ENCODE measurements at places on chromosomes 1 and 21. TPM values are rescaled to one million over a fixed set of nuclear protein-coding genes. Genes with fewer than 3 reads are reported as not detected.

DNA sequence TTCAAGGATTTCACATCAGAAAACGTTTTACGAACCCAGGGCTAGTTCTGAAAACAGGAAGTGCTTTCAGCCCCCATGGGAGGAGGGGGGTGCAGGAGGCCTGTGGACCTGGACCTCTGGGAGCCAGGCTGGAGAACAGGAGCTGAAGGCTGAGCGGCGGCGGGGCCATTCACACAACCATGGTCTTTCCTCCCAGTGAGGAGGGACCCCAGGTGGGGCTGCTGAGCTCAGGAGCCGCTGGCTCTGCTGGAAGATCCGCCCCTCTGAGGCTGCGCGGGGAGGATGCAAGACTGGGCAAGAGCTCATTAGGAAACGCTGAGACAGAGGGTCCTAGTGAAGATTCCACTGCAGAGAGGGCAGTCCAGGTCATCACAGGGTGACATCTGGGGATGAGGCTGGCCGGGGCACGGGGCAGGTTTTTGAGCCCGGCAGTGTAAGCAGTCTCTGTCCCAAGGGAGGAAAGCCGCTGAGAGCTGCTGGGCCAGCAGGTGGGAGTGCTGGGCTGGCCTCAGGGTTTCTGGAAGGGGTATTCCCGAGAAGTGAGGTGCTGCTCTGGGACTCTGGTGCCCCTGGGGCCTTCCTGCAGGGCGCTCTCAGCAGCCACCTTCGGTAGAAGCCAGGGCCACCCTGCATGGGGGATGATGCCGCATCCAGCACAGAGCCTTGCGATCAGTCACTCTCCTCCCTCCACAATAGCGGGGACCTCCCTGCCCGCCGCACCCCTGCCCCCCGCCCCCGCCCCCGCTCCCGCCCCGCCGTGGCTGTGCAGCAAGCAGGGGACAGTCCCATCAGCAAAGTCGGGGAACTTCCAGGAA, 7.5 kb downstream of the MX2 start:
- ATAC-seq = peak; percentile 3

DNA sequence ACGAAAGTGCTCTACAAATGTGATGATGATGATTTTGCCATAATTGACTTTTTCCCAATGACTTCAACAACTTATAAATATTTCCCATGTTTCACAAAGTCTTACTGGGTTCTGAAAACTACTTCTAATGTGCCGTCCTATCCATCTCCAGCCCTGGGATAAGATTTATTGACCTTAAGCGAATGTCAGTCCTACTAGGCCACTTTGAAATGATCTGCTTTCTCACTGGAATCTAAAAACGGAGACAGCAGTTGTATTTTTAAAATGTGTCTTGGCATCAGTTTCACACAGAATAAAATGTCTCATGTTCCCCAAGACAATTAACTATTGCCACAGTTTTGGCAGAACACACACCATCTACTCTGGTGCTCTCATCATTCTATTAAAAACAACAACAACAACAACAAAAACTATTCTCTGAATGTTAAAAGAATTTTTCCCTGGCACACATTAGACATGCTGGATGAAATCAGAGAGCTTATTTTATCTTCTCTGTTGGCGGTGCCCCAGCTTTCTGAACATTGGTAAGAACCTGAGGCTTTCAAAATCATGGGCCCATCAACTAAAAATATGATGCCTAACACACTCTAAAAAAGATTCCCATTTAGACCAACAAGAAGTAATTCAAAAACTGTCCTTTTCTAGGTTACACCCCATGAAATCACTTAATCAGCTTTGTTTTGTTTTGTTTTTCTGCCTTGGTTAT, 23.1 kb upstream of the DNASE2B start:
- no peak for ATAC-seq

DNA sequence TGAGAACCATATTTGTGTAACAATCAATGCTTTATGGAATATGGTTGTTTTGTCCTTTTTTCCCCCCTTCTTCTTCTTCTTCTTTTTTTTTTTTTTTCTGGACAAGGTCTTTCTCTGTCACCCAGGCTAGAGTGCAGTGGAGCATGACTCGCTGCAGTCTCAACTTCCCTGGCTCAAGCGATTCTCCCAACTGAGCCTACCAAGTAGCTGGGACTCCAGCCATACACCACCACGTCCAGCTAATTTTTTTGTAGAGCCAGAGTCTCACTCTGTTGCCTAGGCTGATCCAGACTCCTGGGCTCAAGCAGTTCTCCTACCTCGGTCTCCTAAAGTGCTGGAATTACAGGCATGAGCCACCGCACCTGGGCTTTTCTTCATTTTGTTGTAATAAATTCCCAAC, 86.7 kb downstream of the FMN2 start:
- ATAC-seq = no peak

- ATAC-seq = no peak
These were observed 26.4 kb downstream of the LHX4 start for GRCh38 chr1:180256341-180257027.

GRCh38 chr1:64508629-64509028, 38.7 kb downstream of the CACHD1 start:
- ATAC-seq = no peak

The CROCC gene
- 15.3 TPM for total RNA-seq

- no peak for ATAC-seq
These were observed 522.5 kb downstream of the PTBP2 start for GRCh38 chr1:97243973-97244560.
